Naive thymus-derived CD8-positive, alpha-beta T cell (primary cell): ENCODE measurements at places on chromosomes 6 and 20. TPM values are rescaled to one million over a fixed set of nuclear protein-coding genes. Genes with fewer than 3 reads are reported as not detected.

DNA sequence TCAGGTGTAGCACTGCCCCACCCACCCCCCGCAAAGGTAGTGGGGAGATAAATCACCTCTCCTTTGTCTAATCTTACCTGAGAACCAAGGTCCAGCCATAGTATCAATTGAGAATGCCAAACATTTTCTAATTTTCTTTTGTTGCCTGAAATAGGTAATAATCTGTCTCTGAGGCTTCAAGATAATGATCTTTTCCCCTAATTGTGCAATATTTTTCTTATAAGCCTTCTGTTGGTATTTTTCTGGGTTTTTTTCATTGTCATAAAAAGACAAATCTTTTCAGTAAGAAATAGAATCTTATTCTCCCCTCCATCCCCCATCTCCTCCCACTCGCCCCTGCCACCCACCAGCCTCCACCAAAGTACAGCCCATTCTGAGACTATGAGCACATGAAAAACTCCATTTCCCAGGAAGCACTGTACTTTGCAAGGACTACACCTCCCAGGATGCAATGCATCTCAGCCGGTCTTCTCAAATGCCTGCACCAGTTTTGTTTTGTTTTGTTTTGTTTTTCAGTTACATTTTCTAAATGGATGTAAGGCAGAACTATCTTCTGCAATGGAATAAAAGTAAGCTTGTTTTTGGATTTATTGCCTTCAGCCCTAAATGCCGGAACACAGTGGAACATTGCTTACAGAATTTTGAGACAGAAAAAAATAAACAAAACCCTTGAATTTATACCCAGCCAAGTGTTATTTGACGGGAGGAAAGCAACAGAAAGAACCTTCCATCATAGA is 268.0 kb downstream of the TFAP2A start:
- no peak for DNase-seq

DNA sequence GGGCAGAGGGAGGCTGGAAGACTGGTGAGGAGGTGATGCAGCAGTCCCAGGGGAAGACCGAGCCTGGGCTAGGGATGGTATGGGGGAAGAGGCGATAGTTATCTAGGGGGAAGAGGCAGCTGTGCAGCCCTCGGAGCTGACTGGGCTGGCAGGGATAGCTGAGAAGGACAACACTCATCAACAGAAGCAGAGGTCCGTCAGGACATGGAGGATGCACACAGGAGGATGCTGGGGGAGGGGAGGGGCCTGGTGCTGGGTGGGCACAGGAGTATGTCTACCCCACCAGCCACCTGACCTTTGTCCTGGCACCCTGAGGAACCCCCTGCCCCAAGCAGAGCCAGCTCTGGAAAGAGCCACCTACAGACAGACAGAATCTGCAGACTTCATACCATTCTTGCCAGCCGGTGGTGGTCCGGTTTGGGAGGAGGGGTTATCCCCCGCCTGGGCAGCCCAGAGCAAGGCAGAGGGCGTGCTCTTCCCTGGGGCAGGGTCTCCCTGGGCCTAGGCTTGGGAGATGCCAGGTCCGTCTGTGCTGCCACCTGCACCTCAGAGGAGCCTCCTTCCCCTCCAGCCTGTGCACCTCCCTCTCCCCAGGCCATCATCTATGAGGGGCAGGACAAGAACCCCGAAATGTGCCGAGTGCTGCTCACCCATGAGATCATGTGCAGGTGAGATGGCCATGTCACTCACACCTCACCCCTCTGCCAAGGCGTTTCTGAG is 14.9 kb downstream of the EBF4 start:
- no peak for DNase-seq

- DNase-seq: no peak
These were observed 61.4 kb downstream of the NOL4L start for GRCh38 chr20:32523613-32524213.

DNA sequence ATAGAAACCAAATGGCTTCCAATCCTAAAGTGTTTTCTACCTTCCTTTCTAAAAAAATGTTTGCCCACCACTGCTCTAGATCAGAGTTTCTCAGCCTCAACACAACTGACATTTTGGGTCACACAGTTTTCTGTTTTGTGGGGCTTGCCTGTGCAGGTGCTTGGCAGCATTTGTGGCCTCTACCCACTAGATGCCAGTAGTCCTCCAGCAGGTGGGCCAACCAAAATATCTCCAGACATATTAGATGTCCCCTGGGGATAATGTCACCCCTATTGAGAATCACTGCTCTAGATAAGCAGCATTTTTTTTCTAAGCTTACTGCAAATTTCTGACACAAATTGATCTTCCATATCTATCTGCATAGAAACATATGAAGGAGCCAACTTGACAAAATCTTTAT is 26.3 kb upstream of the EPM2A start:
- DNase-seq: no peak

The ENPP5 gene
- 1.4 TPM for polyA plus RNA-seq

The KCNK5 gene
- not detected for polyA plus RNA-seq

The DZANK1 gene
- polyA plus RNA-seq: 0.87 TPM
